Stimulated activated CD8-positive, alpha-beta memory T cell treated with anti-CD3 and anti-CD28 coated beads, Interleukin-15, amount 100 ng/mL, for 24 hours (primary cell): ENCODE measurements at places on chromosomes 6 and 20.

- DNase-seq: no peak
Measured at GRCh38 chr6:170186941-170187668, 103.8 kb downstream of the DLL1 start.

DNA sequence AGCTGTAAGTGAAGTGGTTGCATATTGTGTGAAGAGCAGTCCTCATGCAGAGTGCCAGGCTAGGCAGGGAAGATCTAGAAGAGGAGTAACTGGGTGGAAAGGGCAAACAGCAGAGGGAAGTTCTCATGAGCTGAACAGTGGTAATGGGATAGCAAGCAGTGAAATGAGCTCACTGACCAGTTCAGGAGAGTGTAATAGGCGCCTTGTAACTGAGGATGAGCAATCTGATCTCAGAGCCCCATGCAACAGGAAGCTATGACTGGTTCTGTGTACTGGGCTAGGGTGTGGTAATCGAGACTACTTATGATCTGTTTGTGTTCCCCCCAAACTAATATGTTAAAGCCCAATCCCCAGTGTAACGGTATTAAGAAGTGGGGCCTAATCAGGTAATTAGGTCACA, 98.6 kb downstream of the RFX6 start:
- no peak for DNase-seq

DNA sequence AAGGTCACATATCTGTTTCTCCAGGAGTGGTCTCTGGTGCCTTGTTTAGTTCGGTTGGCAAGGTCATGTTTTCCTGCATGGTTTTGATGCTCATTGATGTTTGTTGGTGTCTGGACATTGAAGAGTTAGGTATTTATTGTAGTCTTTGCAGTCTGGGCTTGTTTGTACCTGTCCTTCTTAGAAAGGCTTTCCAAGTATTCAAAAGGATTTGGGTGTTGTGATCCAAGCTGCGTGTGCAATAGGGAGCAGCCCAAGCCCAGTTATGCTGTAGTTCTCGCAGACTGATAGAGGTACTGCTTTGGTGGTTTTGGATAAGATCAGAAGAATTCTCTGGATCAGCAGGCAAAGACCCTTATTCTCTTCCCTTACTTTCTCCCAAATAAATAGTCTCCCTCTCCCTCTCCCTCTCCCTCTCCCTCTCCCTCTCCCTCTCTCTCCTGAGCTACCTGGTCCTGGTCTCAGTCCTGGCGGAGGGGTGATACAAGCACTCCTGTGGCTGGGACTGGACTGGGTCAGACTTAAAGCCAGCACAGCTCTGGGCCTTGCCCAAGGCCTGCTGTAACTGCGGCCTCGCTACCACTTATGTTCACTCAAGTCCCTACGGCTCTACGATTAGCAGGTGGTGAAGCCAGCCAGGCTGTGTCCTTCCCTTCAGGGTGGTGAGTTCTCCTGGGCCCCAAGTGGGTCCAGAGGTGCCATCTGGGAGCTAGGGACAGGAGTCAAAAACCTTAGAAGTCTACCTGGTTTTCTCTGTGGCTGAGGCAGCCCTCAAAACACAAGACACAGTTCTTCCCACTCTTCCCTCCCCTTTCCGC, 27.3 kb upstream of the GRM4 start:
- no peak for DNase-seq

- DNase-seq: no peak
Measured at GRCh38 chr20:37944456-37944981, 41.6 kb downstream of the VSTM2L start.

DNA sequence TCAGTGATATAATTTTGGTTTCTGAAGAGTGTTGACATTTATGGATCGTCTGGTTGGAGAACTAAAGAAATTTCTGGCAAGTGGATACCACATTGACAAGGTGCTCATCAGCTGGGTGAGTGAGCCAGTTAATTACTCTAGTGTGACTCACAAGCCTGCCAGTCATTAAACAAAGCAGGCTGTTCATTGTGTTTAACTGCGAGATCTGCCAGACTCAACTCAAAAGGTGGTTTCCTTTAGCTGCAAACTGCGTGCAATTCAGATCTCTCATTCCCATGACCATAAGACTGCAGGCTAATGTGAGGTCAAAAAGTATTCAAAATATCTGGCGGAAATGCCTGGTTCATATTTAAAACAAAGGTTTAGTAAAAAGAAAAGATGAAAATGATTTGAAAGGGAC, 32.5 kb upstream of the IYD start:
- no peak for DNase-seq

DNA sequence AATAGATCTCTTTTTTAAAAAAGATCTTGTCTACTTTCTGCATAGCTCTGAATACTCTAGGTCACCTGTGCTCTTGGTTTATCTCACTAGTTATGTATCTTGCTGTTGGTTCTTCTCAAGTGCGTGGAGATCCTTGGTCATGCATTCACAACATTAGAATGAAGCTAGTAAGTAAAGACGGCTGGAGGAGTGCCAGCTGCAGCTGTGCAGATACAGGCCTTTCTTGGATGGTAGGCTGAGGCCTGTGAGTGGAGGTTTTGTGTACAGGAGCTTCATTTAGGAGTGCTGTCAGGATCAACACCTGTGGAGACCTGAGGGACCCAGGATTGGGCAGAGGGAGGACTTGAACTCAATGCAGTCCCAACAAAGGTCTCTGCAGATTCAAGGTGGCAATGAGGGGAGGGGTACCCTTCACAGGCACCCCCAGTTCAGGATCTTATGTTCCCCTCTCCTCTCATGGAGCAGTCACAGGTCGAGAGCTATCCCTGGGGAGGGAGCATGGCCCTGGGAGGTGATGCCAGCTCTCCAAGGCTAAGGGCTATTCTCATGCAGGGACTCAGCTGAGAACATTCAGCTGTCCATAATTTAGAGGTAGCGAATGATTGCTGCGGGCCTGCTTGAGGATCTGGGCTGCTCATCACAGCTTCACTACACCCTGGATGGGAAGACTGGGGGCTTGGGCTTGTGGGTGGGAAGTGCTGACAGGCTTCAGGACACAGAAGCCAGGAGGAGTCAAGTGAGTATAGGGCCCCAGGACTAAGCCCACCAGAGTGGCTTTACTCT, 98.9 kb upstream of the ENPP5 start:
- DNase-seq: no peak

GRCh38 chr20:52747845-52748284, 224.3 kb upstream of the TSHZ2 start:
- no peak for DNase-seq

DNA sequence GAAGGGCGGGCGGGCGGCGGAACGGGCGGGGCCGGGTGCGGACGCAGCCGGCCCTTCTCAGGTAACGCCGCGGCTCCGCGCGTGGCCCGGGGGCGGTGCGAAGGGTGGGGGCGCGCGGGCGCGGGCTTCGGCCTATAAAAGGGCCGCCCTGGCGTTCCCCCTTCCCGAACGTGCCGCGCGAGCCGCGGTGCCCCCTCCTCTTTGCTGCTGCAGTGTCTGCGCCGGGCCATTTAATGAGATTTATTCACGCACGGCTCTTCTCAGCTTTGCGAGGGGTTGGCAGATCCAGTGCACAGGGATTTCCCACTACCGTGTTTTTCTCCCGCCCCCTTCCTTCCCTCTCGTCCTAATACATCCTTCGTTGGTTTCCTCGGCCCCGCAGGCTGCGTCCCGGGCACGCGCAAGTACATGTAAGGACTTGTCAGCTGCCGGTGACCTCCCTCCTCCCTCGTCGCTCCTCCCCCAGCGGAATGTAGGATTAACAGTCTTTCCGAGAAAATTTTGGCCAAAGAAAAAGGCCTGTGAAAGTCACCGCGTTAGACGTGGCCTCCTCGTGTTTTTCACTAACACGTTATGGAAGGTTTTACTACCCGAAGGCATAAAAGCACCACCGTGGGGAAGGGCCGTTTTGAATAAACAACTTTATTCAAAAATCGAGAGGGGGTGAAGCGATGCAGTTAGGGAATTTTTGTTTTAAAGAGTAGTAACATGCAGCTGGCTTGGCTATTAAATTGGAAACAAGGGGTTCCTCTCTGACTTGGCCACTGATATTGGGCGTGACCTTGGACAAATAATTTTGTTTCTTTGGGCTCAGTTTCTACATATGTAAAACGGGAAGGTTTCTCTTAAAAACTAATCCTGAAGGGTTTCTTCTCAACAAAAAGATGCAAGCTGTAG, 966 bp upstream of the REV3L start:
- DNase-seq: no peak

- no peak for DNase-seq
Measured at GRCh38 chr6:99434702-99435530, 9.8 kb upstream of the PNISR start.

DNA sequence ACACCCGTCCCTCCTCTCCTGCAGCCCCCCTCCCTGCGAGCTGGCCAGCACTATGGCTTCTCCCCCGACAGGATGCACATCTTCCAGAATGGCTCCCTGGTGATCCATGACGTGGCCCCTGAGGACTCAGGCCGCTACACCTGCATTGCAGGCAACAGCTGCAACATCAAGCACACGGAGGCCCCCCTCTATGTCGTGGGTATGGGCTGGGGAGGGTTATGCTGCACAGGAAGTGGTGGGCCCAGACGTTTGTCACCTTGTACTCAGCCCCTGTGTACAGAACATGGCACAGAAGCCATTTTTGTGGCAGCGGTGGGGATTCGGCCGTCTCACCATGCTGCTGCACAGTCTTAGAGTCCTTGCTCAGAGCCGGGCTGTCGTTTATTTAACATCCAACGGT, 29.0 kb upstream of the SRF start:
- no peak for DNase-seq

- DNase-seq: no peak
Measured at GRCh38 chr20:32004963-32005362, 5.3 kb upstream of the CCM2L start.

DNA sequence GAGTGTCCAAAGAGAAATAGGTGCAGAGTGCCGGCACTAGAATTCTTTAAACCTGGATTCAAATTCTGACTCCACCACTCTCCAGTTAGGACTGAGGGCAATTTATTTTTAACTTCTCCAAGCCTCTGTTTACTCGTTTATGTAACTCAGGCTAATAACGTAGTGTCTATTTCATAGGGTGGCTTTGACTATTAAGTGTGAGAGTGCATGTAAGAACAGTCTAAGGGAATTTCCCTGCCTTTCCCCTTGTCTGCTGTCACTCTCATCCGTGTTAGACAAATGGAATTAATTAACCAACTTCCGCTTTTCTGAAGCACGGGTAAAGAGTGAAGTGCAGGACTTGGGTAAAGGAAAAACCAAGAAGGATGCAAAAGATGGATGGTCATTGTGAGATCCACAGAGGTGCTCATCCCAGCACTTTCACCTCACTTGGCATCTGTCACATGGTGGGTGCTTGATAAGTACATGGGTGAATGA, 4.1 kb upstream of the ZKSCAN8 start:
- DNase-seq: no peak

GRCh38 chr20:22160101-22160652, 424.2 kb downstream of the FOXA2 start:
- DNase-seq: no peak

DNA sequence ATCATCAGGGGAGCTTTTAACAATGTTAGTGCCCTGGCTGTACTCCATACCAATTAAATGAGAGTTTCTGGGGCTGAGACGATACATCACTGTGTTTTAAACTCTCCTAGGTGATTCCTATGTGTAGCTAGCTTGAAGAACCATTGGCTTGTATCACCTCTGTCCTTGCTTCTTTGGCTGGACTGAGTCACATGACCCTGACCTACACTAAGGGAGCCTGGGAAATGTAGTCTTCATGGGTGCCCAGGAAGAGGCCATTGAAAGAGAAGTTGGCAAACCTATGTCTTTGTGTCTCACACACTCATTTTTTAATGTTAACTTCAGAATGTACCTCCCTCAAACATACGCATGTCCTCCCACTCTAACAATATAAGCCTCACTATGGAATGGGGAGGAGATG, 506.6 kb downstream of the DHX35 start:
- DNase-seq: no peak

DNA sequence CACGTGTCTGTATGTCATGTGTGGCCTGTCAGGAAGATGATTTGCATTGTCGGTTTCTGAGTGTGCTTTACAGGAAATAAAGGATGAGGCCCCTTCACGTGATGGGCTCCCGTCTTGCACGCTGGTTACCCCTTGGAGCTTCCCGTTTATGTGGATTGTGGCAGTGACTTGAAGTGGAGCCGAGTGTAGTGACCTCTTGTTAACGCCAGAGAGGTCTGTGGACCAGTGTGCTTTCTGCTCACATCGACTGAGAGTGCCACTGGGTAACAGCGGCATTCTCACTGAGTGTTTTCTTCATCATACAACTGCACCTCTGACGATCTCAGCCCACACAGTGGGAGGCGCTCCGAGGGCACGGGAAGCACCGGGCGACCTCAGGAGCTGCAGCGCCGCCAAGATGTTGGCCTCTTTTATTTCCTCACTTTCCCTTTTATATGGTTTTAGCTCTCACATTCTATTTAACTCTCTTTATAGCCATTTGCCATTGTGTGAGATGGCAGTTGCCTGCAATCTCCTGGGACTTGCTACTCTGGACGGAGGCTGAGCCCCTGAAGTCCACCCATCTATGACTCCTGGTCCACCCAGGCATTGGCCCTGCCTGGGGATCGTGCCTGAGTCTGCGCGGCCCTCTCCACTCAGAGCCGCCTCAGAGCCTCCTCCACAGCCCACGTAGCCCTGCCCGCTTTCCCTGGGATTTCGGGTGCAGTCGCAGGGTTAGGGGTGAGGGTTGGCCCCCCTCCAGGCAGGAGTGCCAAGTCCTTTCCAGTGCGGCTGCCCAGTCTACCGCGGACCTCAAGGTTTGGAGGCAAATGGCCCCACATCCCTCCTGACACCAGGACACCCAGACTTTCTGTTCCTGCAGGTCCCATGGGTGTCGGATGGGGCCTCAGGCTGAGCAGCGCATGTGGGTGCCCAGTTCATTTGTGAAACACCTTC, 238.9 kb downstream of the ERMARD start:
- DNase-seq: no peak

- DNase-seq: no peak
Measured at GRCh38 chr6:38320843-38321242, 318.9 kb downstream of the BTBD9 start.

DNA sequence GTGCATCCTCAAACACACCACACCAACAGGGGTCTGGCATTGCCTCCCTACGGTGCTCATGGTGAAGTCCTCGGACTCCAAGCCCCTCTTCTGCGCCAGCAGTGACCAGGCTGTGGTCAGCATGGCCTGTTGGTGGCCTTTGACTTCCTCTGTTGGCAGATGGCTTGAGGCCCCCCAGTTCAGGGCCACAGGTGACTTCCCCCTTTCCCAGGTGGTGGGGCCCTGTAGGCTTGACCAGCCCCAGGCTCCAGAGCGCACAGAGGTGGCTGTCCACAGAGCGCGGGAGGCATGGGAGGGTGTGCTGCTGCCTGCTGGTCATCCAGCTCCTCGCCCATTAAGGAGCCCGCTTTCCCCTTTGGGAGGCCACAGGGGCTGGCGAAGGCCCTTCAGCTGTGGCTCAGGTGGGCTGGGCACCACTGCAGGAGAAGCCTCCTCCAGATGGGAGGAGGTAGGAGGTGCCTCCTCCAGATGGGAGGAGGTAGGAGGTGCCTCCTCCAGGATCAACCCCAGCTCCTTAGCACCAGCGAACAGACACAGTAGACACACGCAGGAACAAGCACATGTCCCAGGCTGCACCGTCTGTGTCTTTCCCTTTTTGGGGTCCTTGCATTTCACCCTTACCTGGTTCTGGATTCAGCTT, 52.1 kb upstream of the BHLHE23 start:
- DNase-seq: no peak

DNA sequence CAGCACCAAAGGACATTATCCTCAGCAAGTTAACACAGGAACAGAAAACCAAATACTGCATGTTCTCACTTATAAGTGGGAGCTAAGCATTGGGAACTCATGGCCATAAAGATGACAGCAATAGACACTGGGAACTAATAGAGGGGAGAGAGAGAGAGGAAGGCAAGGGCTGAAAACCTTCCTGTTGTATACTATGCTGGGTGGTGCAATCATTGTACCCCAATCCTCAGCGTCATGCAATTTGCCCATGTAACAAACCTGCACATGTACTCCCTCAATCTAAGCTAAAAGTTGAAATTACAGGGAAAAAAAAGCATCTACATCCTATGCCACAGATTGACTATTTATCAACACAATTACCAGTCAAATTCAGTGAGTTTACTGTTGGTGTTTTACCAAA, 20.0 kb upstream of the VNN1 start:
- DNase-seq: no peak
